ENCODE measurements at places on chromosomes 3 and 15.

GRCh38 chr3:140630866-140631265, 47.0 kb upstream of the TRIM42 start:
- no peak for DNase-seq

- no peak for DNase-seq
Measured at GRCh38 chr3:101954936-101955335, 105.6 kb downstream of the NFKBIZ start.

GRCh38 chr3:18546632-18547031, 121.5 kb upstream of the SATB1 start:
- no peak for DNase-seq

GRCh38 chr3:144242747-144243146, 271.1 kb downstream of the DIPK2A start:
- DNase-seq: no peak

GRCh38 chr3:190088890-190089289, 31.8 kb downstream of the P3H2 start:
- DNase-seq: no peak

GRCh38 chr3:129738172-129738571, 131.7 kb upstream of the PLXND1 start:
- DNase-seq: no peak

GRCh38 chr3:140655678-140656077, 22.2 kb upstream of the TRIM42 start:
- DNase-seq: no peak

GRCh38 chr3:100257586-100257985, 3.2 kb upstream of the TBC1D23 start:
- DNase-seq: no peak

DNA sequence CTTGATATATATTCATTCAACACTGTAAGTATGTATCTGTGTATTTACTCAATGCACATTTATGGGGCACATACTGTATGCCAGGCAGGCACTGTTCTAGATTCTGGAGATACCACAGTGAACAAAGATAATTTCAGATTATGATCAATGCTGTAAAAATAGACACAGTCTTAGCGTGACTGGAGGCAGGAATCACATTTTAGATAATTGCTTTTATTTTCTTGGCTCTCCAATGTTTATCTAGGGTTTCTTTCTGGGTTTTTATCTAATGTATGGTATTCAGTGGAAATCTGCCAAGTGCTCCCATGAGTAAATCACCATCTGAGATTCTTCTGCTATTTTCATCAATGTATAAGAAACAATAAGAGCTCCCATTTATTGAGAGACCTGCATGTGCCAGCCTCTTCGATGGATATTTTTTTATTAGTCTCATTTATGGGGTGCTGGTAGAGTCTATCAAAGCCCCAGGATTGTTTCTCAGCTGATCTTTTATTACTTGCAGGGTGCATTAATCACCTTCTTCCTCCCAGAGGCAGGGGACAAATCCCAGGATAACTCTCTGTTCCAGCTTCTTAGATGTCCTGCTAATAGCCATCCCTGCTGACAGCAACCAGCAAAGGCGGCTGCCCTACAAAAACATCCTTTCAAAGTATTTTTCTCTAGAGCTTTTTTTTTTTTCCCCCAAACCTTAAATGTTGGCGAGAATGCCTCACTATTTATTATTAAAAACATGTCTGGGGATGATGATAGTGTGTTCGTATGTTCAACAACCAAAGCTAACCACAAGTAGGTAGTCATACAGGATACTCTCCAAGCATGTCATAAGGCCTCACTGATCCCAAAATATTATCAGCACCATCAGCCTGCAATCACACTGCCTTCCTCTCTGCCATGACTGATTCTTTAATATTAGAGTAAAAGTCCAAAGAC, 331.0 kb upstream of the RASGRP1 start:
- DNase-seq: no peak

DNA sequence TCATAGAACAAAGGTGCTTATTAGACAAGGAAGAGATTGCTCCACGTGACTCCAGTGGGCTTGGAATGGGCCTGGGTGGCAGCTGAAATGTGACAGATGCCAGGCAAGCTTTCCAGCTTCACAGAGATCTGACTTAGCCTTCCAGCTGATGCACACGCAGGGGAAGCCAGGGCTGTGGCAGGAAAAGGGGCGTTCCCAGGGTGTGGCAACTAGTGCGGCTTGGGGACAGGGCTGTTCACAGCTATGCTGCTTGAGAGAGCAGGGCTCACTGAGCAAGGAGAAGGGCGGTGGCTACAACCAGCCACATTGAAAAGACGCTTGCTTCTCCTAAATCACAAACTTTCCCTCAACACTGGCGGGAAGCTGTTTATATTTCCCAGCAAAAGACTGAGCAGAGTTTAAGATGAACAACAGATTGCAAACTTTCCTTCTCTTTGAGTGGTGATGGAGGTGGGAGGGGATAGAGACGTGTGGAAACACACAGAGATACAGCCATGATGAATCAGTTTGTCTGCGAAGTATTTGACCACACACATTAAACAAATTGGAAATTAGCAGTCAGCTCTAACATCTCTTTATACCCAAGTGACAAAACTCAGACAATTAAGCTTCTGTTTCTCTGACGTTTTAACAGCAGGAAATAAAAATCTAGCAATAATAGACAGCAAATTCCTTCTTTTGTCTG, 127.5 kb downstream of the BDH1 start:
- DNase-seq: no peak

- DNase-seq: no peak
Measured at GRCh38 chr3:72306800-72307341, 521.9 kb upstream of the PROK2 start.

- no peak for DNase-seq
Measured at GRCh38 chr3:15903759-15904720, 106.3 kb upstream of the ANKRD28 start.

Data from amygdala (tissue), 56 donors.